Skin of body (tissue), 3 donors: ENCODE measurements at places on chromosomes 1 and 21. TPM values are rescaled to one million over a fixed set of nuclear protein-coding genes. Genes with fewer than 3 reads are reported as not detected.

GRCh38 chr1:16438924-16439323, 1.6 kb upstream of the NECAP2 start:
- DNase-seq: no peak

- peak; percentile 10 for DNase-seq
Observed at GRCh38 chr1:109891930-109892329, 18.7 kb upstream of the CSF1 start.

- no peak for DNase-seq
Observed at GRCh38 chr1:232134365-232134764, 495.6 kb downstream of the SIPA1L2 start.

GRCh38 chr21:36075953-36076352, 6.1 kb downstream of the CBR1 start:
- no peak for DNase-seq

- DNase-seq: no peak
Observed at GRCh38 chr1:67684526-67685066, 405 bp upstream of the GADD45A start.

DNA sequence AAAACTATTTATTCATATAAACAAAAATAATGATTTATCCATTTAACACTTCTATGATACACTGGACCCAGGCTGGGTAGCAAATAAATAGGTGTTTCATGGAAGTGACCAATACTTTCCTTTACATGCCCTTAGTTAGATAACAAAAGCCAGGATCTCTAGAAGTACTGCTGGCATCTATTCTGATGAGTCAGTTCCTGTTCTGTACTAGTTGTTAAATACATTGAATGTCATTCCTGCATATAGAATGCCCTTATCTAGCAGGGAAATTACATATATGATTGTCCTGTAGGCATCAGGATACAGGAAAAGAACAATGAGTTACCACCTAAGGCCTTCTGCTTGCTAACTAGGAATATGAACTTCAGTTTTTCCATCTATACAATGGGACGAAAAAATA, 130.8 kb downstream of the HFM1 start:
- no peak for DNase-seq

- DNase-seq: no peak
Observed at GRCh38 chr1:212629450-212630157, 21.0 kb downstream of the ATF3 start.

DNA sequence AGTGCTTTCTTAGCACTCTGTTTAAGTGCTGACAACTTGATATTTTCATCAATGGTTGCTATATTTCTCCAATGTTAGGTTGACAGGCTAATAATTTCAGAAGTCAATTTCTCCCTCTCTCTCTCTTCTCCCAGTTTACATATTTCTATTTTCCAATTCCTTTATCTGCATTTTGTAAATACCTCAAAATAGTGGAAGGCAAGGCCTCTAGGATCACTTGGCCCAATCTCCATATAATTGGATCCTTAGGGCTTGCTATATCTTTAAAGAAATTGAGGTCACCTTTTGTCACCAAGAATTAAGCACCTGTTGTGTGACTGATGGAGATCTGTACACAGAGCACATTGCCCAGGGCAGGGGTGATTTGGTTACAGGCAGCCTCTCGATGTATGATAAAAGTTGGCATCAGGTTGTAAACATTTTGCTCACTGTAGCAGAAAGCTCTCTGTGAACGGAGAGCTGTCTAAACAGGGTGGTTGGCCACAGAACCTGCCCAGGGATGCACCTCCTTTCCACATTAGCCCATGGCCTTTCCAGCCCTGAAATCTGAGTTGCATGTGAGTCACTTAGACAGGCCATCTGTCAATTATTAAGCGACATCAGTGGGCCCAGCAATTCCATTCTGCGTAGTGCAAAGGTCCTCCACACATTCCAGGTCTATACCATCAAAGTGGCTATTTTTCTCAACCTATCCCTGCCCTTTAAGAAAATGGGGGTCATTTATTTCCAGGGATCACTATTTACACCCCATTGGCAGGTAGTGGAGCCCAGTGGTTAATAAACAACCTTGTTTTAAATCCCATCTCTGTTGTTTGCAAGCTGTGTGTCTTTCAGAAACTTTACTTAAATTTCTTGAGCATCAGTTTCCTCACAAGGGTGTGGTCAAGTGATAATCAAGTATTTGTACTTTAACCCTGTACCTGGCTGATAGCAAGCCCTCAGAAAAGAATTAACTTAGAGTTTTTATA, 29.1 kb upstream of the IRF2BP2 start:
- no peak for DNase-seq

- DNase-seq: no peak
Observed at GRCh38 chr1:205680073-205680851, at the start of gene SLC45A3. Gene SLC45A3 (minus strand): TSS chr1:205680509. CDS start chr1:205664656, 15,853 bp downstream.

DNA sequence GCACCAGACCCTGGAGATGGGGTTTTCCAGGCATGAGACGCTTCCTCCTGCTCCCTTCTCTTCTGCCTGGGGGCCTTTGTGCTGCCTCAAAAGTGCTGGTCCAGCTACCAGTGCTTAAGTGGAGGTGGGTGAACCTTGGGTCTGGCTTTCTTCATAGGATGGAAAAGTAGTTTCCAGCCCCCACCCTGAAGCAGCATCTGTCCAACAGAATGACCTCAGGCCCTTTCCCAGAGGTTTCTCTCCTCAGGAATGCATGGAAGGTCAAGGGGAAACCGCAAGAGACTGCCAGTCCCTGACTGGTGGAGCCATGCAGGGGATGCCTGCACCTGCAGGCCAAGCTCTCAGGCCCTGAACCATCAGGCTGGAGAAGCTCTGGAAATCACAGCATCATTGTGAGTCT, 63.8 kb downstream of the HMGB4 start:
- no peak for DNase-seq

- DNase-seq: no peak
Observed at GRCh38 chr21:44989537-44989886, 49.7 kb downstream of the SLX9 start.

- DNase-seq: no peak
Observed at GRCh38 chr1:71390518-71390917, 309.7 kb upstream of the ZRANB2 start.

- no peak for DNase-seq
Observed at GRCh38 chr21:26840201-26840600, 5.0 kb downstream of the ADAMTS1 start.

- DNase-seq: no peak
Observed at GRCh38 chr1:23561076-23561812, 1.9 kb upstream of the ID3 start.

The RNU1-2 gene
- total RNA-seq: 34,682 TPM

The IARS2 gene
- total RNA-seq: 70.9 TPM

The ZNF697 gene
- 13.3 TPM for total RNA-seq

The SIPA1L2 gene
- 30.8 TPM for total RNA-seq
